ENCODE measurements at places on chromosomes 4 and X.

- DNase-seq = no peak
Observed at GRCh38 chrX:1207496-1208025, 4.9 kb downstream of the CRLF2 start.

- DNase-seq = no peak
Observed at GRCh38 chr4:99235955-99236354, 16.9 kb upstream of the ADH6 start.

- no peak for DNase-seq
Observed at GRCh38 chr4:128289523-128290158, 2.0 kb upstream of the PGRMC2 start.

- DNase-seq = no peak
Observed at GRCh38 chr4:53747401-53747800, 156.1 kb upstream of the LNX1 start.

GRCh38 chr4:104279744-104280143 lies 214.9 kb downstream of the CXXC4 start:
- DNase-seq = no peak

- DNase-seq = no peak
Observed at GRCh38 chr4:151563194-151563593, 154.2 kb downstream of the FHIP1A start.

DNA sequence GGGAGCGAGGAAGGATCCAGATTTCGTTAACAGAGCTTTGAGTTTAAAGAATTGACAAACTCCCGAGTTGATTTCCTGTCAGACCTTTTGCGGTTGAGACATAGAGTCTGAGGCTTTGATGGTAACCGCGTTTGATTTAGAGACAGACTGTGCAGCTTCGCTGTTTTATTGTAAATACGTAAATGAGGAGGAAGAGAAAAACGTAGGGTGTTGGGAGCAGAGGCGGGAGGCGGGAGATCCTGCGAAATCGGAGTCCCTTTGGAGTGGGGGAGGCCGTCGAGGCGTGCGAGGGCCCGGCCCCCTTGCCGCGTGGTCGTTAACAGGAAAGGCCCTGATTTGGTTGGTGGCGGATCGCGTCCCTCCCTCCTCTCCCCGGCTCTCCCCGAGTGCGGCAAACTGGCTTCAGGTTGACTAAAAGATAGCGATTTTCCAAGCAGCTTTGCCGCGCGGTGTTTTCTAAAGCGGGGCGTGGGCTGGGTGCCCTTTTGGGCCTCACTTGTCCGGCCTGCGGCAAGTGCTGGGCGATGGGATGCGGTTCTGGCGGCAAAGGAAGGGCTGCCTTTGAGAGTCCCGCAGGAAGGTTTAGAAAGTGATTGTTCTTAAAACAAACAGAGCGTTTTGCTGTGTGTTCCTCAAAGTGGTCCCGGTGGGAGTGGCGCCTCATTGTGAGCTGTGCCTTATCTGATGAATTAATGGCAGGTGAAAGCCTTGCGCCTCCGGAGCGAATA lies 857 bp downstream of the SCML1 start:
- no peak for DNase-seq

GRCh38 chr4:147830987-147831386 lies 99.1 kb downstream of the ARHGAP10 start:
- no peak for DNase-seq

GRCh38 chrX:153665726-153666306 lies 7.8 kb downstream of the PNCK start:
- no peak for DNase-seq

- DNase-seq = no peak
Observed at GRCh38 chrX:135737366-135738071, 24.1 kb downstream of the CT45A1 start.

DNA sequence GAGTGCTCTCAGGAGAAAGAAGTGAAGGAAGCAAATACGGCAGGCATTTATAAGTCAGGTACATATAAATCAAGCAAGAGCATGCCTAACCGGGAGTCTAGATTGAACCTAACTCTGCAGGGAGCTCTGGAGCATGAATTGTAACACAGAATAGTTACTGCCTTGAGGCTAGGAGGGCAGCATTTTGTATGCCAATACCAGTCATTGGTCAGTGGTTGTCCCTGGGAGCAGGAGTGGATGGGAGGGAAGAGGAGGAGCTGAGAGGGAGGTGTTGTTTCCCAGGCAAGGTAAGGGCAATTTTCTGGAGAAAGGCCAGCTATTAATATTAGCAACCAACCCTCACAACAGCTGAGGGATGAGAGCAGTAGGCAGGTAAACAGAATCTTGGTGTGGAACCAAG lies 224.7 kb upstream of the DCAF8L1 start:
- no peak for DNase-seq

DNA sequence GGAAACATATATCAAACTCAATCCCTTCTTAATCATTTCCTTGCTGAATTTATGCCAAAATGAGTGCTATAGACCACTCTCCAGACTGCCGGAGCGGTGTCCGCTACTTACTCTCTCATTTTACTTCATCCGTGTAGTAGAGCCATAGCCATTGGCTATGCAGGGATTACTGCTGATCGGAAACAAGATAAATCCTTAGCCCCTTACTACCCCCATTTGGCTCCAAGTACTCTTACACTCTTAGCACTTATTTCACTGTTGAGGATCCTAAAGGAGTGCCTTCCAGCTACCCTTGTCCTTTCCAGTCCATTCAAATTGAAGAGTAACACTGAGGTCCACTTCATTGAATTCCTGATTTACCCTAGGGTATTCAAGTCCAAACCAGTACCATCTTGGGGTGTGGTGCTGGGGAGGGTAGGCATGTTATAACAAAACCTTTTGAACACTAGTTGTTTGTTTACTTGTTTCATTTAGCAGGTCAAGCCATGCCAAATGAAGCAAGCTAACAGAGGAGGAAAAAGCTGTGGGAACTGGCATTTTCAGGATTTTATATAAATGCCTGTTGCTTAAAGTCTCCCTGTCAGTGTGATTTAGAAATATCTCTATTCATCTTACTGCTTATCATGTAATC lies 715.1 kb downstream of the FSTL5 start:
- no peak for DNase-seq

DNA sequence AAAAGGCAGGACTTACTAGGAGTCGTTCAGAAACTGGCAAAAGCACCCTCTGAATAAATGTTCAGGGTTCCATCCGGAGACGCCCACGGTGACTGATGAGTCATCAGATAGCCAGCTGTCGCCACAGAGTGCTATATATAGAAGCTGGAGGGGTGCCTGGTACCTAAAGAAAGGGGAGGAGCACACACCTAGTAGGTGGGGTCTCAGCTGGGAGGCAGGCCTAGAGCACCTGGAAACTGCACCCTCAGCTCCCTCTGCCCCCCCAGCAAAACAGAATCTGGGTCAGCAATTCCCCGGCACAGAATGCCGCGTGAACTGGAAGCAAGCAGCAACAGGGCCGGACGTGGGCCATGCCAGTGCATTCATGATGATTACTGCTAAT lies 242.0 kb downstream of the BCOR start:
- DNase-seq = no peak

DNA sequence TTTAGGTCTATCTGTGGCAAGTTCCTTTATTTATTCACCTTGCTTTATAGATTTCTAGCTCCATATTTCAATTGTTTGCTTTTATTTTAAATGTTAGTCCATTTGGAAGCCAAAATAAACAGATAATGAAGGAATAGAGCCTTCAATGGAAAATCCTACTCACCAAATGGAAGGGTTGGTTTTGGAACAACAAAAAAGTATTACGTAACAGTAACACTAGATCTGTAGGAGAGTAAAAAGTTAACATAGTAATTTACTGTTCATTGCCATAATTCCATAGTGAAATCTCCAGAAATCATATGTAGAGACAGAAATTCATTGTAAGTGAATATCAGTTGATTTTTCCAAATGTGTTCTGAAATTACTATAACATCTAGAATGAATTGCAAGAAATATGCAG lies 34.6 kb downstream of the NWD2 start:
- no peak for DNase-seq

DNA sequence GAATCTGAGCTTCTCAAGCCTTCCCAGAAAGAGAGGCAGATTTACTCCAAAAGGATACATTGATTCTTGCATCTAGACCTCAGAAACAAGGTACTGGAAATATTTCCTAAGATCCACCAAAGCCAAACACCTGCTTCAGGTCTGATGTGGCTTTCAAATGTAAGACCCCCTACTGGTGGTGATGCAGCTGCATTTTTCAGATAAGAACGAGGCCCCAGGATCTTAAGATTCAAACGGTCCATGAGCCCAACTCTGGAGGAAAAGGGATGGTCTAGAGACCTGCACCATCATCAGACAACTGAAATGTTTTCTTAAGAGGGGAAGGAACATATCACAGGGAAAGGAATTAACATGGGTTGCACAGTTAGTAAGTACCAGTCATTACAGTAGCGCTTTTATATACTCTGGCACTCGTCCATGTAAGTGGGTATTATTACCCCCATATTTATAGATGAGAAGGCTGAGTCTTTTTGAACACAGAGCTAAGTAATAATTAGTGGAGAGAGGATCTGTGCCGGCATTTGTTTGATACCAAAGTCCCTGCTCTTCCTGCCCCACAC lies 73.7 kb downstream of the LEF1 start:
- DNase-seq = no peak

DNA sequence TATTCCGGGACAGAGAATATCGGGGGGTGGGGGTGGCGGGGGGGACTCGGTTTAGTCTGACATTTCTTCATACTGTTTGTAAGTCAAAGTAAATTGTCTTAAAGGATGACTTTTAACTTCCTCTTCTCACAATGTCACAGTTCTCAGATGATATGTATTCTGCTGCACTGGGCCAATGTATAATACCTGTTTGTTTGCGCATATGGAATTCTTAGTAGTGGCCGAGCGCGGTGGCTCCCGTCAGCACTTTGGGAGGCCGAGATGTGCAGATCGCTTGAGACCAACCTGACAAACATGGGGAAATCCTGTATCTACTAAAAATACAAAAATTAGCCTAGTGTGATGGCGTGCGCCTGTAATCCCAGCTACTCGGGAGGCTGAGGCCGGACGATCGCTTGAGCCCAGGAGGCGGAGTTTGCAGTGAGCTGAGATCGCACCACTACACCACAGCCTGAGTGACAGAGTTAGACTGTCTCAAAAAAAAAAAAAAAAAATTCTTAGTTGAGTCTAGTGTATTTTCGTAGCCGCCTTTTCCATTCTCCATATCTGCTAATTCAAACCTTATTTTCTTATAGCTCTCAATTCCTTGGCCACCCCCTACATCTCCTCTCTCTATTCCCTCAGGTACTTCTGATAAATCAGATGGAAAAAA lies 851 bp downstream of the POLR2B start:
- DNase-seq = no peak

- DNase-seq = no peak
Observed at GRCh38 chr4:80155316-80155982, 41.9 kb upstream of the PRDM8 start.

GRCh38 chrX:2589186-2590020 lies 88.6 kb upstream of the DHRSX start:
- DNase-seq = no peak

GRCh38 chrX:136867518-136867917 lies 13.0 kb downstream of the RBMX start:
- no peak for DNase-seq

DNA sequence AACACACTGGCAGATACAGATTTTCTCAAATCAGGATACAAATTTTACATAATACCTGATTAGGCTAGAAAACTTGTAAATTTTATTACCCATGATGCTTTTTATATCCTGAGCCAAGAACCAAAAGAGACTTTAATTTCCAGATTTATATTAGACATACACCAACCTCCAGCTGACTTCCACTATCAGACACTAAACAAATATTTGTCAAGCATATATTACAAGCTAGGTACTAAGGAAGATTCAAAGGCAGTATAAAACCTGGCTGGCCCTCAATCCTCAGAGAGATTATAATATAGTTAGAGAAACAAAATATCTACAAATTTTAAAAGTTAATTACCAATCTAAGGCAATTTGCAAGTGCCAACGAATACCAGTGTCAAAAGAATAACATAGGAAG lies 357.8 kb upstream of the F9 start:
- no peak for DNase-seq

- no peak for DNase-seq
Observed at GRCh38 chr4:21744046-21744445, 204.5 kb downstream of the KCNIP4 start.

- no peak for DNase-seq
Observed at GRCh38 chr4:163679189-163679588, 184.7 kb downstream of the TMA16 start.

All from hypothalamus (tissue), 51 donors.